Daoy (cell line): ENCODE measurements at places on chromosomes 4 and X. TPM values are rescaled to one million over a fixed set of nuclear protein-coding genes. Genes with fewer than 3 reads are reported as not detected.

Gene OTUD6A
- not detected in 2 replicates for total RNA-seq

Gene STPG2
- not detected in 2 replicates for total RNA-seq

Gene ZNF595
- total RNA-seq, result 36.6 and 39.3 TPM in 2 replicates

Gene PITX2
- total RNA-seq, result 1.3 and 2.7 TPM in 2 replicates

Gene TMEM271
- not detected in 2 replicates for total RNA-seq

DNA sequence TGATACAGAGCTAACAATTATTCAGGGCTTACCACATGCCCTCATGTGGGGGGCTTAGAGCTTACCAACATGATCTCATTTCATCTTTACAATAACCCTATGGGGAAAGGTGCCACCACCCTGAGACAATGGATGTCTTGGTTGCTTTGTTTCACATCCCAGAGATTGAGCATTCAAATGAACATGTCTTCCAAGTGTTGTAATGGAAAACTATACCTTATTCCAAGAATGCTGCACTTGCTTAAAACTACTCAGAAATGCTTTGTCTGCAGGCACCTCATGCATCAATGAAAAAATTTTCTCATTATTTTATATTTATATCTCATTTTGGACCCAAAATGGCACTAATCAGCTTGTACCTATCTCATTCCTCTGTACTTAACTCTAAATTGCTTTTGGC is 34.6 kb downstream of the BCLAF3 start:
- DNase-seq, result no peak

- no peak for DNase-seq
These were observed 442 bp downstream of the NDUFB11 start for GRCh38 chrX:47143894-47144625.
